ENCODE measurements at places on chromosomes 3 and 15.

DNA sequence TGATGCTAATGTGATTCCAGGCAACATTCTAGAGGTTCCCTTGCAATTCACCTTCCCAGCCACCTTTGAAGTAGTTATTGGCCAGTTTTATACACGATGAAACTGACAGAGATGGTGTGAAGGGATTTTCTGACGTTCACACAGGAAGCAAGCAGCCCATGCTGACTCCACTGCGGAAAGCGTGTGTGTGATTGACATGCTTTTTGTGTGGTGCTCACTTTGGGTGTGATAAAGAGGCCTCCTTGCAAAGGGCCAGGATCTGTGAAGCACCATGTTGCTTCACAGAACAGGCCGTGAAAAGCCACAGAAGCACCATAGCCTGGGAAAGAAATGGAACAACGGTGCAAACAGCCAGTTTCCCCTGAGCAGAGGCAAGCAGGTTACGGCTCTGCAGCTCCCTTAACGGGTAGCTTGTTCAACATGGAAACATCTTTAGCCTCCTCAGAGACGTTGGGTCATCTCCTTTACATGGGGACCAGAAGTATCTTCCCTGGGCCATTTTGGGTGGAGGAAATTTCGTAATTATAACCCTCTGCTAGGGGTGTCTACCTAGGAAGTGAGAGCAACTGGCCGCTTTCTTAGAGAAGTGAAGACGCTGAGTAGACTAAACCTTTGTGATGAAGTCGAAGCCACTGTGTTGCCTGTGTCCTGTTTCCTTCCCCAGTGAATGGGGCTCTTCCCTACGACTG is 108.5 kb downstream of the APBA2 start:
- DNase-seq = no peak

GRCh38 chr15:95018888-95019545 is 787.7 kb downstream of the MCTP2 start:
- no peak for DNase-seq

DNA sequence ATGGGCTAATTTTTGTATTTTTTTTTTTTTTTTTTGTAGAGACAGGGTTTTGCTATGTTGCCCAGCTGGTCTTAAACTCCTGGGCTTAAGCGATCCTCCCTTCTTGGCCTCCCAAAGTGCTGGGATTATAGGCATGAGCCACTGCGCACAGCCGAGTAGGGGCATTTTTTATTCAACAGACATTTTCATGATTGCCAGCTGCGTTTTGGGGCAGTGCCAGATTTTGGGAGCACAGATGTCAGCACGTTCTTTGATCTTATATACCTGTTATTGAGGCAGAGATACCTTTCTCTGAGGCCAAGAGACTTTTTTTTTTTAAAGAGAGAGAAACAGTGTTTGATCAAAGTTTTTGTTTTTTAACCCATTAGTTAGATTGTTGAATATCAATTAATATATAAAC is 16.8 kb downstream of the NEO1 start:
- DNase-seq = no peak

DNA sequence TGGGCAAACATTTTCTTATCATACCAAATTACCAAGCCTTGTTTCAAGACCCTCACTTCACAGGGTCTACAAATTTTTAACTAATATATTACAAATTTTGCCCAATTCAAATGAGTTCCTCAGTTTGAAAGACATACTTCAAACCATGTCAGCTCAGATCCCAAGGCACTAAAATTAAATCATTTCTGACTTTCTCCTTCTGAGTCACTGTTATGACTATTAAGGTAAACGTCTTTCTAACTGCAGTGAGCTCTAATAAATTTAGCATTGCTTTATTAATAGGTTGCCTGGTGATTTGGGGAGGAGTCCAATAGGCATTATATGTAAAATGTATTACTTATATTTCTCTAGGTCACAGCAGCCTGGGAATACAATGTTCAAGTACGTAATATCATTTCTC is 158.2 kb upstream of the ARHGEF26 start:
- DNase-seq = no peak

- DNase-seq = no peak
Measured at GRCh38 chr15:43912208-43912607, 85.4 kb downstream of the WDR76 start.

GRCh38 chr3:155553780-155554179 is 191.1 kb downstream of the PLCH1 start:
- DNase-seq = no peak
